Stimulated activated CD4-positive, alpha-beta T cell treated with anti-CD3 and anti-CD28 coated beads, Interleukin-12 subunit alpha, Interleukin-12 subunit beta, amount 100 ng/mL, for 24 hours (primary cell): ENCODE measurements at places on chromosomes 11 and 22.

GRCh38 chr11:121249039-121249663 is 43.4 kb upstream of the SC5D start:
- no peak for DNase-seq

DNA sequence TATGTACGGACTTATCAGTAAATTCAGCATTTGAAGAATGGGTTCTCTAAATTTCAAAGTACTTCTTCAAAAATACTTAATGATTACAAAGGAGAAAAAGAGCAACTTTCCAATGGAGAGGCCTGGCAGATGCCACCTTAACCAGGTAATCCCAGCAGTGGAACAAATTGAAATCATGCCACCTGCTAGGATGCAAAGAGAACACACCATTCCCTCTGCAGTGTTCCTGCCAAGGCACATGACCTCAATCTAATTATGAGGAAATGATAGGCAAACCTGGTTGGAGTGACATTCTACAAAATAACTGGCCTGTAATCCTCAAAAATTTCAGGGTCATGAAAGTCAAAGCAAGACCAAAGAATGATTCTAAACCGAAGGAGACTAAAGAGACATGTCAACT is 21.5 kb downstream of the TNRC6B start:
- DNase-seq: no peak

GRCh38 chr11:131533998-131534397 is 163.6 kb downstream of the NTM start:
- DNase-seq: no peak

DNA sequence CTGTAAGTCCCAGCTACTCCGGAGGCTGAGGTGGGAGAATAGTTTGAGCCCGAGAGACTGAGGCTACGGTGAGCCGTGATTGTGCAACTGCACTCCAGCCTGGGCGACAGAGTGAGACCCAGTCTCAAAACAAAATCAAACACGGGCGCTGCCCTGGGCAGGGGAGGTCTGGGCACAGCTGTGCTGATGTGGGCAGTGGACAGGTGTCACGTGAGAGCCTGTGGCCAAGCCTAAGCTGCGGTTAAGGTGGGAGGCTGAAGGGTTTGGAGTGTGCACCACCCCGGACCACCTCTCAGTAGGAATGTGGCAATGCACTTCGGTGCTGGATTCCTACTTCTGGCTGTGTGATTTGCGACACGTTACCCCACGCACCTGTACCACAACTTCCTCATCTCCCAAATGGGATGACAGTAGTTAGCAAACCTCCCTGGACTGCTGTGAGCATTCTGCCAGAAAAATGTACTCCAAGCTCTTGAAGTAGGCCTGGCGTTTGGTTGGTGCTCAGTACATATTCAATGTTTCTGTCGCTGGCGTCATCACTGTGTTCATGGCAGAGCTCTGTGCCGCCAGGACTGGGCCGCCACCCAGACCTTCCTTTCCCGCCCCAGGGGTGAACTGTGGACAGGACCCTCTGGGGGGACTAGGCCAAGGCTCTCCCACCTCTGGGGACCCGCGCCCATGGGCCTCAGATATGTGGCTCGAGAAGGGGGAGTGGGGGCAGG is 807 bp upstream of the ZNF74 start:
- no peak for DNase-seq

DNA sequence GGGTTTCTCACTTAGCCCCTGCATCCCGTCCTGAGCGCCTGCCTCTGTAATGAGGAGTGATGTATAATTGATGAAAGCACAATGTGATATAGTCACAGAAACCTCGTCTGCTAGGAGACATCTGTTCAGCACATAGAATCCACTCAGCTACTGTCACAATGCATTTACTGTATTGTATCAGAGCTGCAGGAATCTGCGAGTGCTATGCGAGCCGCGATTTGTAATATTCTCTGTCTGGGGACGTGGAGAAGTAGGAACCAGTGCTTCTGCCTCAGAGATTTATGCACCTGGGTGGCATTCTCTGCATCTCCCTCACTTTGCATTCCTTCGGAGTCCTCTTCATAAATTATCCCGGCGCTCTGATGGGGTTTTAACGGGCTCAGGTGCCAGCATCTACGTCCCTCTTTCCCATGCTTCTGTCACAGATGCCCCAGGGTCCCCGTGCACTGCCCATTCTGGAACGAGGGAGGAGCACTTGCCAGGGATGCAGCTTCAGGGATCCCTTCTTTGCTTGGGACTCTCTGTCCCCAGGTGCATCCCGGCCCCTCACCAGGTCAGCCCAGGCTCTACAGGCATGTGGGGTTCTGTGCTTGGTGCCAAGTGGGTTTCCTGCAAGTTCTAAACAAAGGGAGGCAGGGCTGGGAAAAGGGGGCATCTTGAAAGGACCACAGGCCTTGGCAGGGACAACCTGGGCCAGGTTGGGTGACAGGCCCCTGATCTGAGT is 205.5 kb downstream of the DSCAML1 start:
- DNase-seq: no peak
